K562 (cell line): ENCODE measurements at places on chromosomes 3 and 15.

GRCh38 chr3:4061195-4061594 lies 242.0 kb upstream of the SETMAR start:
- no peaks in the 10 kb centered on the region for H3K36me3 ChIP-seq
- no peak overlapping the region for H3K27ac ChIP-seq
- no peaks in the 10 kb centered on the region for H3K27me3 ChIP-seq

DNA sequence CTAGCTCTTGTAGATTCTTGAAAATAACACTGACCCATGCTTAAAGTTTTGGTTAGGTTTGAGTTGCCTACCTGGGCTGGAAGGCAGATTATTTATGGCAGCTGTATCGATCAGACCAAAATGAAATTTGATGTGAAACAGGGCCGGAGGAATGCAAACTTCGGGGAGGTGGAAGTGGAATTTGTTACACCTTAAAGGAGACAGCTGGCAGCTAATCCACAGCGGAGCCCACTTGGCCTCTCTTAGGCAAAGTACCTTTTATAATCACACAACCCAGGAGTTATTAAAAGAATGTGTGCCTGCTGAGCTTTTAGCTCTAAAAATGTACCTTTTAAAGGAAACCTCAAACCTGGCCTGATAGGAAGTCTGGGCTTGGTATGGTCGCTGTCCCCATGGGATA lies 250.9 kb upstream of the TPM1 start:
- peaks cover 41% of the 10 kb centered on the region; the same call in 2 of the 3 replicates for H3K27me3 ChIP-seq
- H3K27ac ChIP-seq: no peak overlapping the region
- H3K36me3 ChIP-seq: no peaks in the 10 kb centered on the region
- no peak for DNase-seq
- H3K4me1 ChIP-seq: no peaks in the 10 kb centered on the region
- no peak overlapping the region for H3K4me3 ChIP-seq

- H3K4me1 ChIP-seq: no peaks in the 10 kb centered on the region
- H3K27ac ChIP-seq: no peak overlapping the region
- no peak overlapping the region for H3K4me3 ChIP-seq
- DNase-seq: no peak
- no peaks in the 10 kb centered on the region for H3K27me3 ChIP-seq
- H3K36me3 ChIP-seq: no peaks in the 10 kb centered on the region
Observed at GRCh38 chr3:146834917-146835316, 229.8 kb upstream of the PLSCR5 start.

- no peaks in the 10 kb centered on the region for H3K27me3 ChIP-seq
- no peak overlapping the region for H3K4me3 ChIP-seq
- no peak overlapping the region for H3K27ac ChIP-seq
- no peak for DNase-seq
- H3K4me1 ChIP-seq: no peaks in the 10 kb centered on the region
Observed at GRCh38 chr15:76939715-76940114, 8.2 kb downstream of the RCN2 start.

DNA sequence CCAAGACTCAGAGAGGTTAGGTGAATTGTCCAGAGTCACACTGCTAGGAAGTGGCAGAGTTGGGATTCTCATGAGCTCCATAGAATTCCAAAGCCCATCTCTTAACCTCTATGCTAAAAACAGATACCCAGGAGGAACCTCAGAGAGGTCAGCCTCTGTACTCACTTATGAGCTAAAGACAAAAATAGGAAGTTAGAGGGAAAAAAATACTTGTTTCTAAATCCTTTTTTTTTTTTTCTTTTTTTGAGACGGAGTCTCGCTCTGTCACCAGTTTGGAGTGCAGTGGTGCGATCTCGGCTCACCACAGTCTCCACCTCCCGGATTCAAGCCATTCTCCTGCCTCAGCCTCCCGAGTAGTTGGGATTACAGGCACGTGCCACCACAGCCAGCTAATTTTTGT lies 31.4 kb downstream of the FSD2 start:
- H3K4me1 ChIP-seq: no peaks in the 10 kb centered on the region; the same call in 2 of the 3 replicates
- peaks cover 6% of the 10 kb centered on the region; the same call in 1 of the 2 replicates for H3K27me3 ChIP-seq
- H3K4me3 ChIP-seq: no peak overlapping the region
- DNase-seq: no peak
- no peak overlapping the region for H3K27ac ChIP-seq

DNA sequence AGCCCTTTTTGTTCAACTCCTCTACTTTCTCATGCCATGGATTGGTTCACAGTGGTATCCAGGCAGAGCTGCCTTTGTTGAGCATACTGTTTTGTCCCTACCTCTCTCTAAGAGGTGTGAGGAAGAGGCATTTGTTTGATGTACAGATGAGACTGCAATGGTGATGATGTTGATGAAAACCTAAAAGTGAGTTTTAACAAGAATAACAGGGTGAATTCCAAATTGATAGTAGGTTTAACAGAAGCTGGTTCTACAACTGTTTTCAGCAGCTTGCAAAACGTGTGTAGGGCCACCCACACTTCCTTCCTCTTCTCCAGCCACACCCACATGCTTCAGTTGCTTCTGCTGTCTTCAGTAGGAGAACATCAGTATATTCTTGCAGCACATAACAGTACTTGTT lies 10.2 kb downstream of the SNRK start:
- H3K36me3 ChIP-seq: no peaks in the 10 kb centered on the region
- H3K4me3 ChIP-seq: no peak overlapping the region
- DNase-seq: no peak
- no peak overlapping the region for H3K27ac ChIP-seq

GRCh38 chr15:72047020-72047419 lies 70.9 kb downstream of the MYO9A start:
- no peaks in the 10 kb centered on the region for H3K36me3 ChIP-seq
- no peak for DNase-seq
- no peak overlapping the region for H3K27ac ChIP-seq
- no peak overlapping the region for H3K4me3 ChIP-seq
- no peaks in the 10 kb centered on the region for H3K4me1 ChIP-seq

- no peaks in the 10 kb centered on the region for H3K4me1 ChIP-seq
- H3K27me3 ChIP-seq: no peaks in the 10 kb centered on the region
- H3K36me3 ChIP-seq: no peaks in the 10 kb centered on the region
- no peak overlapping the region for H3K27ac ChIP-seq
- no peak for DNase-seq
Observed at GRCh38 chr3:160622263-160623045, 54.5 kb upstream of the ARL14 start.

- no peak overlapping the region for H3K4me3 ChIP-seq
- no peaks in the 10 kb centered on the region for H3K27me3 ChIP-seq
- no peaks in the 10 kb centered on the region for H3K4me1 ChIP-seq
- H3K36me3 ChIP-seq: no peaks in the 10 kb centered on the region
- H3K27ac ChIP-seq: no peak overlapping the region
Observed at GRCh38 chr3:100776746-100777145, 67.5 kb downstream of the TFG start.
